ENCODE measurements at places on chromosomes 3 and 15.

GRCh38 chr3:173920386-173920785 lies 522.8 kb downstream of the NLGN1 start:
- no peak for DNase-seq

DNA sequence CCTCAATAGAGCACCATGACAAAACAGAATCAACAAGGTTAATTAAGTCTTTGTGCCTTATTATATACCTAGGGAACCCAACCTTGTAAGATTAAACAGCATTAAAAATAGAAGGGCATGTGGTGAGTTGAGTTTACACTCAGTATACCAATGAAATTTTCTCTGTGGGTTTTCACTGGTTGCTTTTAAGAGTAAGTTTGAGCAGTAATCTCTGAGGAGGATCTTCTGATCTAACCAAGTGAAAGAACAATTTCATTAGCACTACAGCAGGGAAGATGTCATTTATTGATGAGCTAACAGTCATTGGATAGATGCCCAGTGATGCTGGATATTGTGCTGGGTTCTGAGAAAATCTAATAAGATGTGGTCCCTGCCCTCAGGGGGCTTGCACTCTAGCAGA lies 26.9 kb upstream of the AKAP13 start:
- DNase-seq, result no peak

DNA sequence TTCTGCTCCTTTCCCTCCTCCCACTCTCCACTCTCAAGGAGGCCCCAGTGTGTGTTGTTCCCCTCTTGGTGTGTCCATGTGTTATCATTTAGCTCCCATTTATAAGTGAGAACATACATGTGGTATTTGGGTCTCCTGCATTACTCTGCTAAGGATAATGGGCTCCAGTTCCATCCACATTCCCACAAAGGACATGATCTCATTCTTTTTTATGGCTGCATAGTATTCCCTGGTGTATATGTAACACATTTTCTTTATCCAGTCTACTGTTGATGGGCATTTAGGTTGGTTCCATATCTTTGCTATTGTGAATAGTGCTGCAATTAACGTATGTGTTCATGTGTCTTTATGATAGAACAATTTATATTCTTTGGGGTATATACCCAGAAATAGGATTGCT lies 144.0 kb upstream of the MEF2A start:
- no peak for DNase-seq

GRCh38 chr3:46849686-46850467 lies 13.4 kb downstream of the MYL3 start:
- no peak for DNase-seq

- no peak for DNase-seq
Observed at GRCh38 chr3:13715167-13715954, 164.5 kb downstream of the WNT7A start.

GRCh38 chr15:69025320-69025719 lies 10.8 kb downstream of the NOX5 start:
- DNase-seq, result no peak

All from Panc1 (cell line).